ENCODE measurements at places on chromosomes 1 and 21.
A peak's percentile ranks its signal among the peaks of the same experiment; 100 is the strongest.

GRCh38 chr1:6259491-6260362, 1.2 kb downstream of the GPR153 start:
- peak; percentile 60 for DNase-seq

DNA sequence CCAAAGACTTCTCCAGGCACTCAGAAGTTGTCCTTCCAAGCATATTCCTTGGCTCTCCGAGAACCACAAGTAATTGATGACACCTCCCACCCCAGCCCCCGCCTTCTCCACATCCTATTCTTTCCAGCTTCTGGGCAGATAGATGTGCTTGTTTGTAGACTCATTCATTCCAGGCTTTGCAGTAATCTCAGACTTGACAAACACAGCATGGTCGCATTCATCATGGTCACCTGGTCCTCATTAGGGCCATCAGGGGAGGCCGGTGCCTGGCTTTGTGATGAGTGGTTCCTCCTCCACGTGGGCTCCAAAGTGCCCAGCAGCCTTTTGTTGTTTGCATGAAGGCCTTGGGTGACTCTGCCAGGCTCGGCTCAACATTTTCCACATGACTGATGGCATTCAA, 28.5 kb upstream of the KCNE2 start:
- no peak for DNase-seq

DNA sequence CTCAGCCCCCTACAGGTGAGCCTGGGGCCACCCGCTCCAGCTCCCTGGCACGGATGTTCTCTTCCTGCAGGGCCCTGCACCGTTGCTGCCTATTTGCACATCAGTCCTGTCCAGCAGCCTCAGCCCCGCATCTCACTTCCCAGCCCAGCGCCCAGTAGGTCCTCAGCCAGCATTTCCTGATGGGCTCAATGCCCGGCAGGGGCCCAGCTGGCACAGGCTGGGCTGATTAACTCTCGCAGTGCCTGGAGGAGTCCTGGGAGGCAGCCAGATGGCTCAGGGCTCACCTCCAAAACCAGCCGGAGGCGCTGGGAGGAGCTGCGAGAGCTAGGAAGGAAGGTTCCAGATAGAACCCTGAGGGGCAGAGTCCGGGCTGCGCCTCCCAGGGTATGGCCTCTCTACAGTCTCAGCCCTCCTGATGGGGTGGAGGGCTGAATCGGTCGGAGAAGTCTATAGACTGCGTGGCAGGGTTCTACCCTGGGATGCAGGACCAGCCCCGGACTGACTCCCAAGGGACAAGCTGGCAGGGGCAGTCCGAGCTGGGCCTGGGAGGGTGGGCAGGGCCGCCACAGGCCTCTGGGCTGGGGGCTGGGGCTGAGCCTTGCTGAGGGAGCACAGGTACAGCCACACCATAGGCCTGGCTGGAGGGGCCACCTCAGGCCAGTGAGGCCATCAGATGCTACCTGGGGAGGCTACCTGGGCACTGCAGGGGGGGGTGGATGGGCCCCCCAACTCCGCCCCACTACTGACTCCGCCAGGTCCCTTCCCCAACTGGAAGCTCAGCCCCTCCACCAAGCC, 19.2 kb upstream of the CLSTN1 start:
- no peak for DNase-seq

GRCh38 chr1:221200464-221200863, 321.2 kb downstream of the HLX start:
- DNase-seq: no peak

GRCh38 chr1:153842006-153842471, 66.8 kb downstream of the SLC27A3 start:
- no peak for DNase-seq

DNA sequence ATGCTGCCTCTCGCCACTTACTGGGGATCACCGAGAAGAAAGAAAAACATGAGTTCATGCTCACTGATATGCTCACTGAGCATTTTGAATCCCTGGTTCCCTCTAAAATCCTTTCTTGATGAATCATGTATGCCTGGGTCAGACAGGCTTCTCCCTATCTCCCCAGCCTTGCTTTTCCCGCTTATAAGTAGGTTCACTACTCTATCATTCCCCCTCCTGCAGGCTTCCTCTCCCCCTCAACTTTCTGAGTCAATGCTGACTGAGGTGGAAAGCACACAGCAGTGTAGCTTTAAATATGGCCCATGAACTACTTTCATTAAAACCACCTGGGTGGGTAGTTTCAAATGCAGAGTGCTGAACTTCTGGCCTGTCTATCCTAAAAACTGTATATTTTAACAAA, 41.7 kb downstream of the FMO4 start:
- no peak for DNase-seq

DNA sequence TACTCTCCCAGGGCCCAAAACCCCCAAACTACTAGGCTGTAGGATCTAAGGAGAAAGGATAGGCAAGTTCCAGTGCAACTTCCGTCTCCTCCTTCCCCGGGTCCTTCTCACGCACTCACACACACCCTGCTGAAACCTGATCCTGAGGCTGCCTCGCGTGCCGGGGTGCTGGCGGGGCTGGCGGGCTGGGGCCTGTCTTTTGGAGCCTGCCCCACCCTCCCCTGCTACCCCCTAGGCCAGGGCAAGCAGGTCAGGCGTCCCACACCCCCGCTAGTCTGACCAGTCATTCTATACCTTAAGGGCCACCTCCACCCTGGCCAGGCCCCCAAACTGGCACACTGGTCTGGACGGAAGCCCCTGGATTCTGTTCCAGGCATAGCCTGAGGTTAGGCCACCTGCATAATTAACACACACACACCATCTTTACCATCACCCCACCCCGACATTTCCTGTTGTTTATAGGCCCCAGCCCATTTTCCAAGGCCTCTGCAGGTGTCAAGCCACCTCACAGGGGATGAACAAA, 48.3 kb upstream of the ARTN start:
- DNase-seq: no peak

DNA sequence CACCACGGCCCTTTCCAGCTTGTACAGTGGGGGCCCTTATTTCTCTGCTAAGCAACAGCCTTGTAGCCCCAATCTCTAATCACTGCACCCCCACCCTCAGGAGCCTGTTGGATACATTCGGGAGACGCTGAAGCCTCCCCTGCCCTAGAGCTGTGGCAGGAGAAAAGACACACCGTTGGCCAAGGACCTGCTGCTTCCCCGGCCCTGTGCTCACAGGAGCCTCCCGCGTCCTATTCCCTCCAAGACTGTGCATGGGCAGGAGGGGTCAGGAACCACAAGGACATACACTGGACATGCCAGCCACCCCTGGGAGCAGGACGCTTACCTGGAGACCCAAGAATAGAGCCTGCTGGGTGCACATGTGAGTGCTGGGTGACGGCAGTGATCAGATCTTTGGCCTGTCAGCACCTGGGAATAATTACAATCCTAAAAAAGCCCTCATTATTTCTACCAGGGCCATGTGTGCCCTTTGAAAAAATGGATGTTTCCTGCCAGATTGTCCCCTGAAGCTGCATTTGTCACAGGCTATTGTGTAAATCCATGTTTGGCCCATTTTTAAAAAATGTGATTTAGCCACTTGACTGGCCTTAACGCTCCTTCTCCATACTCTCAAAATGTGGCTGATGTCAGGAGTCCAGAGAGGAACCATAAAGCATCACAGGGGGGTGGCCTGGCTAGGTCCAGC, 590.6 kb downstream of the MATN1 start:
- no peak for DNase-seq

- DNase-seq: no peak
Measured at GRCh38 chr1:108049178-108049819, 84.3 kb upstream of the VAV3 start.

GRCh38 chr1:228958741-228959140, 223.5 kb downstream of the RHOU start:
- DNase-seq: no peak

- DNase-seq: no peak
Measured at GRCh38 chr1:1361982-1362423, 3.6 kb upstream of the MXRA8 start.

DNA sequence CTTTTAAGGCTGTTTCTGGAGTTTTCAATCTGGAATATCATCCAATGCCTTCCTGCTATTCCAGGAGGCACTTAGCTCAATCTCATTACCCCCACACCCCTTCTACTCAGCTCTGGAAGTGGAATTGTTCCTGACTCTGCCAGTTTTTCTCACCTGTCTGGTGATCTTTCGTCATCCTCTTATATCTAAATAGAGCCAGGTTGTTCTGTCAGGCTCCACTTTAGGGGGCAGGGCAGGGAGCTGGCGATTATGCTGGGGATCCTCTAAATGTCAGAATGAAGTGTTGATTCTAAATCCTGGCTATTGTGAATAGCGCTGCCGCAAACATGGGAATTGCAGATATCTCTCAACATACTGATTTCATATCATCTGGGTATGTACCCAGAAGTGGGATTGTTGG, 63.6 kb upstream of the ETV3 start:
- DNase-seq: no peak

GRCh38 chr1:109877317-109877771, 33.3 kb upstream of the CSF1 start:
- DNase-seq: no peak

GRCh38 chr21:32457962-32458361, 45.5 kb downstream of the EVA1C start:
- DNase-seq: no peak

GRCh38 chr1:231383159-231383860, 38.8 kb downstream of the EGLN1 start:
- DNase-seq: no peak

GRCh38 chr1:113542221-113542701, 151.9 kb downstream of the MAGI3 start:
- no peak for DNase-seq

DNA sequence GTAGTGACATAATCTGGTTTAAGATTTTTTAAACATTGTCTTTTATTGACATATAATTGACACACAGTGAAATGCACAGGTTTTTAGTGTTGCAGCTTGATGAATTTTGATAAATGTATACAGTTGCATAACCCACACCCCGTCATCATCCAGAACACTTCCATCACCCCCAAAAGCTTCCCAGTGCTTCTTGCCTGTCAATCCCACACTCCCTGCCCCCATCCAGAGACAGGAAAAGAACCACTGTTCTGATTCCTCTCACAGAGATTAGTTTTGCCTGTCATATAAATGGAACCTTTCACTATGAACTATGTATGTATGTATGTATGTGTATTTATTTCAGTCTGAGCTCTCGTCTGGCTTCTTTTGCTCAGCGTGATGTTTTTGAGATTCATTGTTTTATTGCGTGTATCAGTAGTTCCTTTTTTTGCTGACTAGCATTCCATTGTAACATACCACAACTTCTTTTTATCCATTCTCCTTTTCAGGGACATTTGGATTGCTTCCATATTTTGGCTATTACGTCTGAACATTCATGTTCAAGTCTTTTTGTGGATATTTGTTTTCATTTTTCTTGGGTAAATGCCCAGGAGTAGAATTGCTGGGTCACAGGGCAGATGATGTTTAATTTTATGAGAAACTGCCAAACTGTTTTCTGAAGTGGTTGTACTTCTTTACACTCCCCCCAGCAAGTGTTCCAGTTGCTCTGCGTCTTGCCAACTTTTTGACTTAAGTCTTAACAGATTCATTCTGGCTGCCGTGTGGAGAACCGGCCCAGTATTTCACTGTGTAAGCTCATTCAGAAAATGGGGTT, 8.7 kb downstream of the UBIAD1 start:
- DNase-seq: no peak

DNA sequence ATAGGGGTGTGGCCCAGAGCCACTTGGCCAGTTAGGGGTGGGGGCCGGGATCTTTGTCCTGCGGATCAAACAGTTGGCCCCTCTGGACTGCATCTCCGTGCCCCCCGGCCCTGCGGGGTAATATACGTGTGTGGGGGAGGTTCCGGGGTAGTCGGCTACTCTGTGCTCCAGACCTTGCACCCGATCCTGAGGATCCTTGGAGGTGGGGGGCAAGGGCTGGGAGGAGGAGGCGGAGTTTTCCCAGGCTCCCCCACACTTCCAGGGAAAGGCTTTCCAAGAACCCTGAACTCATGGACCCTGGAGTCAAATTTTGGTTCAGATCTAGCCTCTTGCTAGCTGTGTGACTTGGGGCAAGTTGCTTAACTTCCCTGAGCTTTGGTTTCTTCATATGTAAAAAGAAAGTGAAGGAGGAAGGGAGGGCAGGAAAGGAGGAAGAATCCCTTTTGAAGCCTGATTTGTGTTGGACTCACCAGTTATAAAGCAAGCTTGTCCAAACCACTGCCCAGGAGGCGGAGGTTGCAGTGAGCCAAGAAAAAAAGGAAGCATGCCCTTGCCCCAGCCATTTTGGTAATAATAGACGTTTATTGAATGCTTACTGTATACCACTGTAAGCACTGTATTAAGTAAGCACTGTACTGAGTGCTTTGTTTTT, 686 bp downstream of the MIIP start:
- DNase-seq: no peak

GRCh38 chr1:208787219-208787618, 543.0 kb upstream of the PLXNA2 start:
- no peak for DNase-seq

DNA sequence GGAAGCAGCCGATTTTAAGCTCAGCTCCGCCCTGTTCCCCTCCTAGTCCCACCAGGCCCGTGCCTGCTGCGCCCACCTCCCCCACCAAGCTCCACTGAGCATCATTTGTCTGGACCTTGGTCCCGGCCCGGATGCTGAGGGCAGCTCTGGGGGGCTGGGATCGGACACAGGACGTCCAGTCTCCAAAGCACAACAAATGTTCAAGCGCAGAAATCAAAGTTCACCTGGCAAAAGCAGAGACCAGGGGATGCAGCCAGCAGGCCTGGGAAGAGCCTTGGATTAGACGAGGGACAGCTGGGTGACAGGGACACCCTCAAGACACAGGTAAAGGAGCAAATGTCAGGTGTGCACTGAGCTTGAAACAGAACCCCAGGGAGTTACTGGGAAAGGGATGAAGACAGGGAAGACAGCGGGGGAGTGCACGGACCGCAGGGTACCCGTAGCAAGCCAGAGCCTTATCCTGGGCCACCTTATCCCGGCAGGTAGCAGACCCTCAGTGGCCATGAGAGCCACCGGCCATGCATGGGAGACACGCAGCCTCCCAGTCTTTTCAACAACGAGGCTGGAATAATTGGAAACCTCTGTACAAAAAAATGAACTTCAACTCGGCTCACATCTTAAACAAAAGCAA, 22.2 kb upstream of the TMEM52 start:
- no peak for DNase-seq

DNA sequence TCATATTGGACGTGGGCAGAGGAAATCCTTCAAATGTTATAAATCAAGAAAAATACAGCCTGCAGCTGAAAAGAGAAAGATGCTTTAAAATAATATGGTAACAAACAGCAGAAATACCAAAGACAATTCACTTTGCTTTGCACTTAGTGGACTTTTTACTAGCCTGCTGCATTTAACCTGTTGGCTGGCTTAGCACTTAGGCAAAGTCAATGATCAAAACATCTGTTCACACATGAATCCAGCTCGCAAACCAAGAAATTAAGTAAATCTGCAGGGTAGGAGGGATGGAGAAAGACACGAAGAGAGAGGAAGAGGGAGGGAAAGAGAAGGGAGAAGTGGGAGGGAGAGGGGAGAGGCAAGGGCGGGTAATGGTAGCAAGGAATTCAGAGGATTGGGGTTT, 103.6 kb upstream of the RAB4A start:
- no peak for DNase-seq

- no peak for DNase-seq
Measured at GRCh38 chr21:41966041-41966833, 12.4 kb upstream of the C2CD2 start.
